ENCODE measurements at places on chromosomes 3 and 15.
A peak's percentile ranks its signal among the peaks of the same experiment; 100 is the strongest.

GRCh38 chr3:18046131-18046915 lies 303.9 kb upstream of the TBC1D5 start:
- DNase-seq, result no peak

- DNase-seq, result no peak
Observed at GRCh38 chr3:108887121-108887520, 64.5 kb downstream of the TRAT1 start.

GRCh38 chr3:133984975-133985374 lies 44.8 kb downstream of the SLCO2A1 start:
- no peak for DNase-seq

GRCh38 chr3:48268936-48269561 lies 28.1 kb downstream of the ZNF589 start:
- DNase-seq, result no peak

DNA sequence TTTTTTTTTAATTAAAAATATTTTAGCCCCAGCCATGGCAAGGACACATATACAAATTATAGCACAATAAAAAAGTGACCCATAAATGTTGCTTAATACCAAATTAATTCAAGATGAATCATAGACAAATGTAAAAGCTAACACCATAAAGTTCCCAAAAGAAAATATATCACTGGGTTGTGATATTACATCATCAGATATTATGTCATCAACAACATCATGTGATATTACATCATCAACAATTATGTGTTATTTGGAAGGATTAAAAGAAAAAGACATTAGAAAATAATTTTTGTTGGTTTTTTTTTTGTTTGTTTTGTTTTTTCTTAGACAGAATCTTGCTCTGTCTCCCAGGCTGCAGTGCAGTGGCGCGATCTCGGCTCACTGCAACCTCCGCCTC lies 34.5 kb upstream of the ABHD10 start:
- no peak for DNase-seq

DNA sequence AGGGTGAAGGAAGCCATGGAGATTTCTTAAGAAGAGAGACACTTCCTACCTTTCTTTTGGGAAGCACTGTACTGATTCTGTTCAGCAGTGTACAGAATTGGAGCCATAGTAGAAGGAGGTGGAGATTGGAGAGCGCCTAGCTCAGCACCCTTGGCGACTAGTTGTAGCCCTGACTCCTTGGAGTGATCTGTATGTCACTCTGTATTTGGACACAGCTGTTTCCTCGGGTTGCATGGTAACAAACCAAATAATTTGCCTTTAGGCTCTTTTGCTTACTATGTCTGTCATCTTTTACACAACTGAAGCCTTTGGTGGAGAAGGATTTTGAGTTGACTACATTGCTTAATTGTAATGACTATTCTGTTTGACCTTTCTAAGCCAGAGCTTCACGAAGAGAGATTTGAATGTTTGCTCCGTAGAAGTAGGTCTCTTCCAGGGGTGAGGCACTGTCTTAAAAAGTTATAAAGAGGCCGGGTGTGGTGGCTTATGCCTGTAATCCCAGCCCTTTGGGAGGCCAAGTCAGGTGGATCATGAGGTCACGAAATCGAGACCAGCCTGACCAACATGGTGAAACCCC lies 77.1 kb downstream of the AKAP13 start:
- no peak for DNase-seq

- peak; percentile 2 for DNase-seq
Observed at GRCh38 chr15:47293466-47294162, 423.7 kb upstream of the SEMA6D start.

DNA sequence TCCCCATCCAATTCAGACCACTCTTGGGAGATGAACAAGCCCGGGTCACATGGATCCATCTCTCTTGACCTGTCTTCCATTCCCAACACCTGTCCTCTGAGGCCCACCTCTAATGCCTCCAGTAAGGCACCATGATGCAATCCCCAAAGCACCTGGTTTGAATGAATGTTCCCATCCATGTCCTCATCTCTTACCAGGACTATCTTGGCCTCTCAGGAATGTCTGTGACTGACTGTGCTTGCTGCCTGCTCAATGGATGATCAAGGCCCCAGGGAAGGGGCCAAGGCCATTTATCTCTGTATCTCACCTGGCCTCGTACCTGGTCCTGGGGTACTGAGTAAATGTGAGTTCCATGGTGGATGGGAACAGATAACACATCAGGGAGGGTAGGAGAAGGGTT lies 49.7 kb downstream of the SLCO2A1 start:
- DNase-seq, result no peak

DNA sequence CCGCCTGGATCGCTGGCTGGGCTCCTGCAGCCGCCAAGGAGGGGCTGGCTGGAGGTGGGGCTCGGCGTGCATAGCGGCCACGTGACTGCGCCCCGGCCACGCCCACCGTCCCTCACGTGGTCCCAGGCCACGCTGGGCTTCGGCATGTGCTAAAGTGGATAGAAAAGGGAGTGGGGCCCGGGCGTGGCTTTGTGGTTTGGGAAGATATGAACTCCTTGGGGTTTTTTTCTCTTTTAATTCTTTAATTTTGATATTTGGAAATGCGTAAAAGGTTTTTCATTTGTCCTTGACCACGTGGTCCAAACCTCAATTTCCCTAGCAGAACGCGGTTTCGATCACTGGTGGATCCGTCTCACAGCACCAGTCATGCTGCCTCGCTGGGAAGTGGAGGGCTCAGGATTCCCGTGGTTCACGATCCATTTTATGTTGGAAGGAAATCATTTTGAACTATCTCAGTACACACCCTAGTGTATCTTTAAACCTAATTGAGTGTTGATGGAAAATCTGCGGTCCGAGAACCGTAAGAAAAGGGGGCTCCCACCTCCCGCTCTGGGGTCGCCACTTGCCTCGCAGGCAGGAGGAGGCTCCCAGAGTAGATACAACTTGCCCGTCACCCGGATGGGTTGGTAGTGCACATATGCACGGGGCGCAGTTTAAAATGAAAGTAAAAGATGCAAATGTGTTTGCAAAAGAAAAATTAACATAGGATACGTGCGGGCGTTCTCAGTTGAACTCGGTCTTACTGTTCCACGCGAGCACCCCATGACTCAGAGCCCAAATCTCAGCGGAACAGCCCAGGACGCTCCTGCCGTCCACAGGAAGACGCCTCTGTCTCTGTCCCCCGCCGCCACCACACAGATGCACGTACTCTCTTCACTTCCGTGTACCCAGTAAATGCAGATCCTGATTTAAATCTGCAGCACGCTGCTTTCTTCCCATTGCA lies 141.9 kb downstream of the PGPEP1L start:
- peak; percentile 56 for DNase-seq

- DNase-seq, result no peak
Observed at GRCh38 chr15:78195735-78196201, 38.6 kb downstream of the ACSBG1 start.

DNA sequence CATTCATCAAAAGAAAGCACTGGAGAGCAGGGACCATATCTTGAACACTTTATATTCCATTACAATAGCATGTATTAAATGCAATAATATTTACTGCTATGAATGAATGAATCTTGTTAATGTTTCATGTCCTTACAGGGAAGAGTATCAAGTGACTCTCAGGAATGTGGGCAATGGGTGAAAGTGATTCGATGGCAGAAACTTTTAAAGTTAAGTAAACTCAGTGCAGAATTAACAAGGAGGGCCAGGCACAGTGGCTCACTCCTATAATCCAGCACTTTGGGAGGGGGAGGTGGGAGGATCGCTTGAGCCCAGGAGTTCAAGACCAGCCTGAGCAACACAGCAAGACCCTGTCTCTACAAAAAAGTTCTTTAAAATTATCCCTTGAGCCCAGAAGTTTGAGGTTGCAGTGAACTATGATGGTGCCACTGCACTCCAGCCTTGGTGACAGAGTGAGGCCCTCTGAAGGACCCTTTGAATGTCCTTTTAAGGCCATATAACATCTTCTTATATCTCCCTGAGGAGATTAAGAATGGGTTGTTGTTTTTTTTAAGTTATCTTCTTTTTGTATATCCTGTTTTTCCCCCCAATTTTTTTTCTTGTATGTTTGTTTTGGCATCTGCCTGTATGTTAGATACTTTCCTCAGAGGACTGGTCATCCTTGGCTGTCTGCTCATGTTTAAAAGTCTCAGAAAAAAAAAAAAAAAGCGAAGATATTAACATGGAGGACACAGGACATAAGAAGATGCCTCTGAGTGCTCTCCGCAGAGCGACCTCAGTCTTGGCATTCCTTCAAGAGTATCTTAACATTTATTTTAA lies 9.6 kb upstream of the FSIP1 start:
- DNase-seq, result no peak

- no peak for DNase-seq
Observed at GRCh38 chr3:122024800-122025199, 2.8 kb upstream of the ILDR1 start.
